ENCODE measurements at places on chromosomes 4 and X.

- no peak for DNase-seq
Measured at GRCh38 chr4:93814722-93815121, 13.8 kb upstream of the ATOH1 start.

DNA sequence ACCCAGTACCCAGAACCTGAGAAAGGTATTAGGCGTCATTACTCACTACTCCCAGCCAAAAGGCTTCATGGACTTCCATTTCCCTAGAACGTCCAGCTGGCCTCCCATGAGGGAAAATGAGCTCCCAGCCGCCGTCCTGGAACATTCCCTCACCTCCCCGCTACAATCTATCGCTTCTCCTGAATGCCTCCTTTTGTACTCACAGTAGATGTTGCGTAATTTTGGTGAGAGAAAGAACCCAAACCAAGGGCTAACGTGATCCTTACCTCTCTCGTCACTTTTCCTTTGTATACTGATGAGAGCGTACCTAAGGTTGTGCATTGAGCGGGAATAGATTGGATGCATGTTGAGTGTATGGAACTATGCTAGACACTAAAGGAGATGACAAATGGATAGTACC, 161.9 kb downstream of the TENM3 start:
- DNase-seq = no peak

DNA sequence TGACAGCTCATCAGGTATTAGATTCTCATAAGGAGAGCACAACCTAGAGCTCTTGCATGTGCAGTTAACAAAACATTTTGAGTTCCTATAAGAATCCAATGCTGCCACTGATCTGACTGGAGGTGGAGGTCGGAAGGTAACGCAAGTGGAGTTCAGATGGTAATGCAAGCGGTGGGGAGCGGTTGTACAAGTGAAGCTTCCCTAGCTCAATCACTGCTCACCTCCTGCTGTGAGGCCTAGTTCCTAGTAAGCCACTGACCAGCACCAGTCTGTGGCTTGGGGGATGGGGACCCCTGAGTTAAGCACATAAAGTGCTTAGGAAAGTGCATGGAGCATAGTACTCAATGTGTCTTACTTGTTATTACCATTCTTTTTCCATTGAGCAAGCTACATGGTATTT, 983.2 kb upstream of the IGFBP7 start:
- no peak for DNase-seq

- no peak for DNase-seq
Measured at GRCh38 chr4:103425406-103425805, 227.3 kb upstream of the CENPE start.

All from fibroblast of skin of right biceps (primary cell).